ENCODE measurements at places on chromosomes 4 and X.

GRCh38 chr4:37793562-37793961, 32.9 kb upstream of the PGM2 start:
- DNase-seq: no peak

DNA sequence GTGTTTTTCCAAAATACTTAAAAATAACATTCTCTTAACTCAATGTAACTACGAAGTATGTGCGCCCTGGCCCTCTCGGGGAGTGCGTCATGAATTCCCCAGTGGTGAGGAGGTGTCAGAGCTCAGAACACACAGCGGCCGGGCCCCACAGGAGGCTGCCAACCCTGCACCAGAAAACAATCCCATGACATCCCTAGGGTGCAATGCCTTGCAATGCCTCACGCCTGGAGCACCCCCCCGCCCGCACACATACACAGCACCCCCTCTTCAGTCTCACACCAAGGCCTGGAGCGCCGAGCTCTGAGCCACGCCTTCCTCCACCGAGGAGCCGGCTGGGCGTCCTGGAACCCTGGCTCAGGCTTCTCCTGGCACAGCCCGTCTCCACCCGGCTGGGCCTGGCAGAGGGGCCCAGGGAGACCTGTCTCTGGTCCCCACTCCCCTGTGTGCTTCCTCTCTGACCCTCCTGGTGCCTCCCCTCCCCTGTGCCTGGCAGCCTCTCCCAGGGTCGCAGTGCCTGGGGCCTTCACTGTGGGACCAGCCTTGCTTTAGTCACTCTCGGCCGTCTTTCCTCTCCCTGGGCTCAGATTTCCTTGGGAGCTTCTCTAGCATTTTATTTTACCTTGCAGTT, 108.2 kb upstream of the ADRA2C start:
- DNase-seq: no peak

DNA sequence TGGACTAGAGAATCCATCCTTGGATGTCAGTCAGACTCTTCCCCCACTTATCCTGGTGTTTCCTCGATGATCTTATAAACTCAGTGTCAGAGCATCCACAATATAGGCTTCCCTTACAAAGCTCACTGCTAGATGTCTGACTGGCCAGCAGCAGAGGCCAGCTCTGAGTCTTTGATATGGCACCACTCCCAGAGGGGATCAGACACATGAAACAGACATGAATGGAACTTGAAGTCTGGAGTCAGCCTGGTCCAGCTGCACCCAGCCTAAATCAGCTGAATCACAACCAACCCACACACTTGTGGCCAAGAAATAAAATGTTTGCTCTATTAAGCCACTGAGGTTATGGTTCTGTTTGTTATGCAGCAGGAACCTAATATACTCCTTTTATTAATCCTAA, 129.6 kb upstream of the MED14 start:
- no peak for DNase-seq

GRCh38 chr4:99961711-99962110, 11.6 kb upstream of the H2AZ1 start:
- DNase-seq: no peak
